ENCODE measurements at places on chromosomes 12 and 14.
A peak's percentile ranks its signal among the peaks of the same experiment; 100 is the strongest.

DNA sequence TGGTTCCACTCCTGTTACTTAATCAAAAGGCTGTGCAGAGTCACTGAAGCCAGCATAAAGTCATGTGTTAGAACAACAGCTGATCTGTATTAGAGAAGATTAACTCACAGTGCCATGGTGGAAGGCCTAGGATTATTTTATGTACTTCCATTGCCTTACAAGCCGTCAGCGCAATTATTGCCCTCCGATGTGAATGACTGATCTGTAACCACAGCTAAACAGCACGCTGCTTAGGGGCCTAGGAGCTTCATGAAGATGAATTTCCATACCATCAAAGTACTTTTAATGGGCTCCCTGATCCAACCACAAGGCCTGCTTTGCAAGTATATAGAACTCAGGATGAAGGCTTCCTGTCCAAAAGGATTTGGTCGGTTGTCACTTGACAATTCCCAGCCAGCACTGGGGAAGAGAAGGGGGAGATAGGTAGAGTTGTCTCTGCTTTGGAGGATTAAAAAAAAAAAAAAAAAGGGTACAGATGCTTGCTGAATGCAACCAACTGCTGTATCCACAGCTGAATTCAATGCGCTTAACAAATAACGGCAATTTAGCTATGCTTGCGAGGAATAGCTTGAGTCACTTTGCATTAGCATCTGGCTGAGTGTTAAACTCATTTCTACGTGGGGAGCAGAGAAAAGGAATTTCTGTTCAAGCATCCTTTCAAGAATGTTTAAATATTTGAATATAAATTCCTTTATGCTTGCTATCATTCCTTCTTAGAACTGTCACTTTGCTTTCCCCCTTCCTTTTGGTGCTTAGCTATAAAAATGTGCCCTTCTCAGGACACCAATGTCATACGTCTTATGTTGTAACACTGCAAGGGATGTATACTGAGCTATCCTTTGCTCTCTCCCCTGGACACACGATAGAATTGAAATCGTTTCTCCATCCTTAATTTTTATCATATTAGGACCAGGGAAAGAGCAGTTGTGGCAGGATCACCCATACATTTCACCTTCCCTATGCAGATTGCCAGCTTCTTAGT lies 387.8 kb downstream of the SOX5 start:
- peak; percentile 1 for DNase-seq

DNA sequence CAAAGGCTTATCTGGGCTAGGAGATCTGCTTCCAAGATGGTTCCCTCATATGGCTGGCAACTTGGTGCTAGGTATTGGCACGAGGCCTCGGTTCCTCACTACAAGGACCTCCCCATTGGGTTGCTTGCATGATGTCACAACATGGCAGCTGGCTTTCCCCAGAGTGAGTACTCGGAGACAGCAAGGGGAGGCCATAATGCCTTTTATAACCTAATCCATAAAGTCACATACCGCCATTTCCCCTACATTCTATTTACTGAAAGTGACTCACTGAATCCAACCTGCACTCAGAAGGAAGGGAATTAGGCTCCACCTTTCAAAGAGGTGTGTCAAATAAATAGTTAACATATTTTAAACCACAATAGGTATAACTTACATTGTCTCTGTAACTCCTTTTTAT lies 130.9 kb downstream of the SAMD4A start:
- no peak for DNase-seq

GRCh38 chr14:79352076-79352630 lies 859.2 kb downstream of the DIO2 start:
- no peak for DNase-seq

GRCh38 chr12:98646294-98647090 lies 1.4 kb downstream of the APAF1 start:
- no peak for DNase-seq

GRCh38 chr12:104163631-104164030 lies 25.6 kb upstream of the NFYB start:
- no peak for DNase-seq

DNA sequence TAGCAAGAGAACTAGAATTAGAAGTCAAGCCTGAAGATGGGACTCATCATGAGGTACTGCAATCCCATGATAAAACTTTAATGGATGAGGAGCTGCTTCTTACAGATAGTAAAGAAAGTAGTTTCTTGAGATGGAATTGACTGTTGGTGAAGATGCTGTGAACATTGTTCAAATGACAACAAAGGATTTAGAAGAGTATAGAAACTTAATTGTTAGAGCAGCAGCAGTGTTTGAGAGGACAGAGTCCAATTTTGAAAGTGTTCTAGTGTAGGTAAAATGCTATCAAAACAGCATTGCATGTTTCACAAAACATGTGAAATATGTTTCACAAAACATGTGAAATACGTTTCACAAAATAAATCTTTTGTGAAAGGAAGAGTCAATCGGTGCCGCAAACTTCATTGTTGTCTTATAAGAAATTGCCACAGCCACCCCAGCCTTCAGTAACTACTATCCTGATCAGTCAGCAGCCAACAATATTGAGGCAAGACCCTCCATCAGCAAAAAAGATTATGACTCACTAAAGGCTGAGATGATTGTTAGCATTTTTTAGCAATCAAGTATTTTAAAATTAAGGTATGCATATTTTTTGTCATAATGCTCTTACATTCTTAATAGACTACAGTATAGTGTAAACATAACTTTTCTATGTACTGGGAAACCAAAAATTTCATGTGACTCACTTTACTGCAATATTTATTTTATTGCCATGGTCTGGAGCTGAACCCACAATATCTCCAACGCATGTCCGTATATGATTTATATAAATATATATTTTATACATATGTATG lies 173.4 kb upstream of the BMP4 start:
- DNase-seq, result no peak

DNA sequence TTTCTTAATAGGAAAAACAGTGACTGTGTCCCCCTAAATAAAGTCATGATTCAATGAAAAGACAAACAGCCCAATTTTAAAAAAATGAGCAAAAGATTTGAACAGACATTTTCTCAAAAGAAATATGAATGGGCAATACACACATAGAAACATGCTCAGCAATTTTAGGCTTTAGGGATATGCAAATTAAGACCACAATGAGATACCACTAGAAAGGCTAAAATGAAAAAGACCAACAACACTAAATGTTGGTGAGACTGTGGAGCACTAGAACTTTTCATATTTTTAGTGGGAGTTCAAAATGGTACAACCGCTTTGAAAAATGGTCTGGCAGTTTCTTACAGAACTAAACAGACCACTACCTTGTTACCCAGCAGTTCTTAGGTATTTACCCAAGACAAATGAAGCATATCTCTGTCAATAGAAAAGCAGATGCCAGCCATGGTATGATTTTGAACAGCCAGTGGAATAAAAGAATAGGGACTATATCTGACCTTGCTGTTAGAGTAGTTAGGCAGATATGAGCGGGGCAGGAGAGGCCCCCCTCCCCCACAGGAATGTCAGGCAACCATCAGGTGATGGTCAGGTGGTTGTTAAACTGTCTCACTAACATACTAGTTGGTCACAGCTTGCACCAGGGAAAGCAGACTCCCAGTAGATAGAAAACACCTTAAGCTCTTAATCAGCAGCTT lies 108.8 kb downstream of the PRKCH start:
- DNase-seq, result no peak

DNA sequence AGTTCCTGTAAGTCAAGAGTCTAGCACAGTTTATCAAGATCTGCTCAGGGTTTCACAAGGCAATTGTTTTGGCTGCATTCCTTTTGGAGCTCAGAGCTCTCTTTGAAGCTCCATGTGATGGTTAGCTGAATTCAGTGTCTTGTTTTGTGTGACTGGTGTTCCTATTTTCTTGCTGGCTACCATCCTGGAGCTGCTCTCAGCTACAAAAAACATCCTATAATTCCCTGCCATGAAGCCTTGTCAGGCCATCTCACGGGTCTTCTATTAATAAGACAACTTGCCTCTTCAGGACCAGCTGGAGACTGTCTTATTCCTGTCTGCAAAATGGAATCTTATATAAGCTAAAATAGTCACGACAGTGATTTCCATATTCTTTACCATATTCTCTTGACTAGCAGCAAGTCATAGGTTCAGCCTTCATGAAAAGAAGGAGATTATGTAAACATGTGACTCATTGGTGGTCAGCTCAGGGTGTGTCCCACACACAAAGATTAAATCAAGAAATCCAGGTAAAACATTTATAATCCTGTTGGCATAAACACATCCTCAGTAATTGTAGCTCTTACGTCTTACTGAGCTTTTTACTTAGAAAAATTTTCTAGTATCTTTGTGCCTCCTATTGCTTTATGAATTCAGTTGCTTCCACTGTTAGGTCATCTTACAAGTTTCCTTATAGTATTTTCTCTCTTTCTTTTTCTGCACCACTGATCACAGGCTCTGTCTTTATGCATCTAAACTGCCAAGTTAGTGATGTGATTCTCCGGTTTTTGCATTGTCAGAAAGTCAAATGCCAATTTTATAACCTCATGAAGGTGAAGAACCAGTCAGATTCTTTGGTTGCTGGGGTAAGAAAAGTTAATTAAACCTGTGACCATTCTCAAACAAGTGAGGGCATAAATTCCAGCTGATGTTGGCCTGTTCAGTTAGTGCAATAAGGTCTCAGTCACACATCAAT lies 378.5 kb upstream of the MGAT4C start:
- no peak for DNase-seq

DNA sequence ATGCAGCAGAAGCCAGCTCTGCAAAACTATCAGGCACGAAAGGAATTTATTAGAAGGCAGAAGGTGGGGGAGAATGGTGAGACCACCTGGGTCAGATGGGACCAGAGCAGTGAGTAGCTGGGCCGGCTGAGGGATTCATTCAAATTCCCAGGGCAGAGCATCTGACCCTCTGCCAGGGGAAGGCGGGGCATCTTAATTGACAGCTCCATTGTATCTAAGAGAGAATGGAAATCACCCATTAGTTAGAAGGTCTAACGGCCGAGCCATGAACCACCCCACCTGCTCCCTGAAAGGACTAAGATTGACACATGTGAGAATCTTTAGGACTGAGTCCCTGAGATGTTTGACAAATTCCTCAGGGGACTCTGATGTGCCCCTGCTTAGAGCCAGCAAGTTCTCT lies 83.7 kb downstream of the PHETA1 start:
- DNase-seq, result no peak

DNA sequence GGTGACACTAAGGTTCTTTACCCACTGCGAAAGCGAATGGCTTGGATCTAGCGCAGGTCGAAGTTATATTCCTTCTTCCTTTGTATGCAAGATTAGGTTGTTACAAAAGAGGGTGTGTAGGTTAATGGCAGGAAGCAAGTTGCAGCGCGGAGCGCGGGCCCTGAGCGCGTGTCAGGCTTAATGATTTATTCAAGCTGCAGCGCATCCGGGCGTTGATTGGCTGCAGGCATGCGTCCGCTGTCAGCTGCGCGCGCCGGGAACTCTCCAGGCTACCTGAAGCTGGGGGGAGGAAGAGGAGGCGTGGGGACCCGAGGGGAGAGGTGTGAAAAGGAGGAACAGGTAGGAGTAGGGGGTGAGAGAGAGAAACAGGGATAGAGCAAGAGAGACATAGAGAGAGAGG lies 7.4 kb downstream of the ASCL1 start:
- no peak for DNase-seq

DNA sequence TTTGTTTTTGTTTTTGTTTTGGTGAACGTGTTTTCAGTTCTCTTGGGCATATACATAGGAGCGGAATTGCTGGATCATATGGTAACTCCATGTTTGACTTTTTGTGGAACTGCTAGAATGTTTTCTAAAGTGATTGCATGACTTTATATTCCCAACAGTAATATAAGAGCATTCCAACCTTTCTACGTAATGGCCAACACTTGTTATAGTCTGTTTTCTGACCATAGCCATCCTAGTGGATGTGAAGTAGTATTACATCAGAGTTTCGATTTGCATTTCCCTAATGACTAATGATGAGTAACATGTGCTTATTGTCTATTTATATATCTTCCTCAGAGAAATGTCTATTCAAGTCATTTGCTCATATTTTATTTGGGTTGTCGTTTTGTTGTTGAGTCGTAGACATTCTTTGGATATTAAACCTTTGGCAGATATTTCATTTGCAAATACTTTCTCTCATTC lies 268.7 kb downstream of the AEBP2 start:
- no peak for DNase-seq

DNA sequence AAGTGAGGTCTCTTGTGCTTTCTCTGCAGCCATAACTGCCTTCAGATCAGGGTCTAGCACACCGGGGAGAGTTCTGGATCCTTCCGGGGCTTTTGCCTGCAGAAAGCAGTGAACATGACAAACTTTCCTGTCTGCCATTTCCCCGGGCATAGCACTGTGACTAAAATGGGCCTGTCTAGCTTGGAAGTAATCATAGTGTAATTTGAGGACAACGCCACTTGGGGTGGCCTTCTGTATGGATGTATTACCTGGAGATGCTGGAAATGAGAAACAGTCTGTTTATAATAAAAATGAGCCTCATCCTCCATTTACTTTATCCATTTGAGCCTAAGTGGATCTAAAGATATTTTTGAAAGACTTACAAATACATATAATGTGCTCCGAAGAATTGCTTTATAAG lies 453.7 kb downstream of the VRK1 start:
- DNase-seq, result no peak

DNA sequence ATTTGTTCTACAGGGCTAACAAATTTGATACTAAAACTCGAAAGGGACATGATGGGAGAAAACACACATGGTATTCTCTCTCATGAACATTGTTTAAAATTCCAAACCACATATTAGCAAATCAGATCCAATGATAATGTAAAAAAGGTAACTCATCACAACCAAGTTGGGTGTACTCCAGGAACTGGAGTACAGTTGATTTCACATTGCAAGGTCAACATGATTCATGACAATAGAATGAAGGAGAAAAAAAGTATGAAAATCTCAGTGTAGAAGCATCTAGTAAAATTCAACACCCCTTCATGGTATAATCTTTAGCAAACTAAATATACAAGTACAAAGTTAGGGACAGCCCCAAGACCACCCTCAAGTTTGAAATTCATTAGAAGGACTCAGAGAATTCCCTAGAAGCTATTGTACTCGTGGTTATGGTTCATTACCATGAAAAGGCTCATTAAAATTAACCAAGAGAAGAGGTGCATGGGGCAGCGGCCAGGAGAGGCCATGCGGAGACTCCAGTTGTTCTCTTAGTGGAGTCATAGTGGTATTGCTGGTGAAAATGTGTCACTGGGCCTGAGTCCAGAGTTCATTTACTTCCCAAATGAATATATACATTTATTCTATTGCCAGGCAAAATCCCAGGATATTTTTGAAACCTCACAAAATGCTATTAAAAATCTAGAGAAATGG lies 3.1 kb upstream of the CDCA4 start:
- DNase-seq, result peak; percentile 15

DNA sequence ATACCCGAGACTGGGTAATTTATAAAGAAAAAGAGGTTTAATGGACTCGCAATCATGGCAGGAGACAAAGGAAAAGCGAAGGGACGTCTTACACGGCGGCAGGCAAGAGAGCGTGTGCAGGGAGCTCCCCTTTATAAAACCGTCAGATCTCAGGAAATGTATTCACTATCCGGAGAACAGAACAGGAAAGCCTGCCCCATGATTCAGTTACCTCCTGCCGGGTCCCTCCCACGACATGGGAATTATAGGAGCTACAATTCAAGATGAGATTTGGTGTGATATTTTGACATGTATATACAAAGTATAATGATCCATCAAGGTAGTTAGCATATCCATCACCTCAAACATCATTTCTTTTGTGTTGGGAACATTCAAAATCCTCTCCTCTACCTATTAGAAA lies 2.3 kb upstream of the CDCA4 start:
- no peak for DNase-seq

Measured in AG08395 (cell line).